B cell (primary cell): ENCODE measurements at places on chromosomes 1 and 21.

GRCh38 chr1:96971849-96972602 is 250.4 kb downstream of the PTBP2 start:
- no peak for DNase-seq

DNA sequence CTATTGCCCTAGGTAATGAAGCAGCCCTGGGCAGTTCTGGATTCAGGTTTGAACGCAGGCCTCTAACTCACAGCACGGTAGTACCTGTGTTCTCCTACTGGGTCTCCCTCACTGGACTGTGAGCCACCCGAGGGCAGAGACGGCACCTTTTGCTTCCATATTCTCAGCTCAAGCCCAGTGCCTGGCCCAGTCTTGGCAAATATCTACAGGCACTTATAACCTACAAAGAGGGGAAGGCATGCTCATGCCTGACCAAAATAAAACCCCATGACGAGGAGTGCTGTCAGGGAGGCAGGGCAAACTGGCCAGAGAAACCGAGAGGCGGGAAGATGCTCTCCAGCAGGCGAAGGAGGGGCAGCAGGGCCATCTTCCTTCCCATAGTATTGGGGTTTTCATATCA is 91.1 kb downstream of the DDX20 start:
- DNase-seq: no peak

DNA sequence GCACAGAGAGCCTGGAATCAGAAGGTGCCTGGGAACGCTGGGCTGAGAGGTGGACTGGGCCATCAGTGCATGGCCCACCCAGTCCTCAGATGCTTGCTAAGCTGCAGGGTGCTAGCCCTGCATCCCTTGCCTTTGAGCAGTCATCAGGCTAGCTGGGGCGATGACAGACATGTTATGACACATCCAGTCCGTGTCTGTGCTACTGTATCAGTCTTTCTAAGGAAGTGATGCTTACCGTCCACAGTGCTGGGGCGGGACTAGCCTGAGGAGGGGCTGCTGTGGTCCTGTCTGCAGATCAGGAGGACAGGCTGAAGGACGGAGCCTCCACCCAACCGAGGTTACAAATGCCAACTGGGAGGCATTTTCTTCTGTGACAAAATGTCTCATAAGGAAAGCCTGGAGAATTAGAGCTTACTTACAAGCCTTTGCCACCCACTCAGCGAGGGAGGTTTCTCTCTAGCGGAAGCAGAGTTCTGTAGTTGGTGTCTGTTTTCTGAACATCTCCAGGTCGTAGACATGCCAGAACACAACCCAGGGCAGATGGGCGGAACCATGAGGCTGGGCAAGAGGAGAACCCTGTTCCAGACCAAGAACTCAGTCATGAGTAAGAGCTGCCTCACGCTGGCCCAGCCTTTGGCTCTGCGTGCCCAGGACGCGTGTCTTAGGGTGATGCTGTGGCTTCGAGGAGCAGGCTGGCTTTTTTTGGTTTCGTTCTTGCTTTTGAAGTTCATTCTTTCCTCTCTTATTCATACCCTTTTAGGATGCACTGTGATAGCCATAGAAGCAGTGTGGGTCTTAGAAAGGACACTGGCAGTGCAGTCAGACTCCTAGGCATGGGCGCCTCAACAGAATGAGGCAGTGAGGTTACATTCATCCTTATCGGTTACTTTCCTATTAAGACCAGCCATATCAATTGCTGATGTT is 14.3 kb downstream of the SLFNL1 start:
- DNase-seq: no peak

DNA sequence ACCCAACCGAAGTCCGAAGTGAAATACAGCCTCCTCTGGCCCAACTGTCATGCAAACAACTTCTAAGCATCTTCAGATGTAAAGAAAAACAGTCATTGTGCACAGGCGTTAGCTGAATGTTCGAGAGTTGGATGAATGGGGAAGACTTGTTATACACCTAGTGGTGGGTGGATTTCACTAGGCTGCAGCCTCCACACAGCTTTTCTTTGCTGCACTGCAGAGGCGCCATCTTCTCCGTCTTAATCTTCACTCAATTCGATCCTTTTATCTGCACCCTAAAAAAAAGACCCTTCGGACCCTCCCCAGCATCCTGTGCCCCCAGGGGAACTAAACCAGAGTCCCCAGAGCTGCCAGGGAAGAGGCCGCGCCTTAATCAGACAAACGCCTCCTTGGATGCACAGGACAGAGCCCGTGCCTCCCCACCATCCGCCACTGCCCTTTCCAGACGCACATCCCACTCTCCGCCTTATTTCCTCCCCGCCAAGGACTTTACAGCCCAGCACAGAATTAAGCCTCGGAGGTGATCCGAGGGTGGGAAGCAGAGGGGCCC is 1.4 kb downstream of the APP start:
- DNase-seq: peak; percentile 69

- no peak for DNase-seq
These were observed 45.5 kb downstream of the LPAR3 start for GRCh38 chr1:84847253-84848250.

GRCh38 chr1:183655562-183656075 is 2.5 kb upstream of the APOBEC4 start:
- DNase-seq: peak; percentile 80
